Ascending aorta (tissue), 2 donors: ENCODE measurements at places on chromosomes 2 and 18. TPM values are rescaled to one million over a fixed set of nuclear protein-coding genes. Genes with fewer than 3 reads are reported as not detected.

DNA sequence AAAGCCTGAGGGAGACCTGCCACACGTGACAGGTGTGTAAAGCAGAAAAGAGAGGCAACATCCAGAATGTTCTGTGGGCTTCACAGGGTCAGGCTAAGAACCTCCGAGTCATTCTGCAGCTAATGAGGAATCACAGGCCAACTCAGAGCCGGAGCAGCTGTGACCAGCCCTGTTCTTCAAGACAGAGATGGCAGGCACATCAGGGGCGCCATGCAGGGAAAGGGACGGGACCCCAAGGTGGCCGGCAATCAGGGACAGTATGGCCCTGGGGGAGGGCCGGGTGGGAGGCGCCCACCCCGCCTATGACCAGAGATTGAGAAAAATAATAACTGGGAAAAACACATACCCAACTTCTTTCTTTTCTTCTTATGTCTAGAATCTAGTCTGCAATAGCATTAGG is 316.7 kb upstream of the SALL3 start:
- DNase-seq, result no peak

- DNase-seq, result no peak
These were observed 48.9 kb downstream of the FSIP2 start for GRCh38 chr2:185787227-185788145.

Gene TSPYL6
- not detected for total RNA-seq

DNA sequence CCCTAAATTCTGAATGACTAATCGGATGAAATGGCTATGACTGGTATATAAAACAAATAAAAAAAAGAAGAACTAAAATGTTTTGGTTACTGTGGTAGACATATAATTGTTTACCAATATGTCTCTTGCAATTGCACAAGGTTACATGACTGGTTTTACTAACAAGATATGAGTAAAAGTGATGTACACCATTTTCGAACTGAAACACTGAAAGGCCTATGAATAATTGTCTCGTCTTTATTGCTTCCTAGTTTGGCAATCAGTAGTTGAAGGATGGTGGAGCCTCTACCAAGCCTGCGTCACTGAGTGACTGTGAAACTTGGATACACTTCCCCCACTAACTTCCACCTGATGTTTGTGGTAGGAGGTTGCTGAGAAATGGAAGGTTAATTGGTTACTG is 16.5 kb downstream of the CDH19 start:
- no peak for DNase-seq

- DNase-seq, result no peak
These were observed 154.0 kb downstream of the SPP2 start for GRCh38 chr2:234204480-234204879.
